DMS79 (cell line): ENCODE measurements at places on chromosomes 4 and X.

- DNase-seq: no peak
Measured at GRCh38 chr4:128379860-128380259, 92.2 kb upstream of the PGRMC2 start.

DNA sequence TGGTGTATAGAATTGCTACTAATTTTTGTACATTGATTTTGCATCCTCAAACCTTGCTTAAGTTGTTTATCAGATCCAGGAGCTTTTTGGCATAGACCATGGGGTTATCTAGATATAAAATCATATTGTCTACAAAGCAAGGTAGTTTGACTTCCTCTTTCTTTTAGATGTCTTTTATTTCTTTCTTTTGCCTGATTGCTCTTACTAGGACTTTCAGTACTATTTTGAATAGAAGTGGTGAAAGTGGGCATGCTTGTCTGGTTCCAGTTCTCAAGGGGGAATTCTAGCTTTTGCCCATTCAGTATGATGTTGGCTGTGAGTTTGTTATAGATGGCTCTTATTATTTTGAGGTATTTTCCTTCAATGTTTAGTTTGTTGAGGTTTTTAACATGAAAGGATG lies 187.9 kb upstream of the LCORL start:
- no peak for DNase-seq

GRCh38 chrX:97167333-97167732 lies 283.6 kb downstream of the RPA4 start:
- no peak for DNase-seq

- no peak for DNase-seq
Measured at GRCh38 chrX:146056511-146057081, 239.0 kb downstream of the SLITRK2 start.

GRCh38 chr4:139331185-139331584 lies 28.9 kb upstream of the NDUFC1 start:
- DNase-seq: no peak

DNA sequence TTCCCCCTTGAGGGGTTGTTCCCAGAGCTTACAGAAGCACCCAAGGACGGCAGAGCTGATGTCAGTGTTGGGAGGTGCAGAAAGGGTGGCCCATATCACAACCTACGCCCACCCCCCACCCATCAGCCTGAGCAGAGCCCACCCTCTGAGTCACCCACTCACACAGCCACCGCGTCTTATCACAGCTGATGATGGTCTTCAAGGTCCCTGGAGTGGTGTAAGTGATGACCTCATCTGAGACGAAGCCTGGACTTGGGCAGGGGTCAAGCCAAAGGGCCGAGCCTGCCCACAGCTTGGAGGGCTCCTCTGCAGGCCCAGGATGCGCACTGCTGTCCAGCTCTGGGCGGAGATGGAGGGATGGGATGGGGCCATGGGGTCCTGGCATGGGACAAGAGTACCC lies 3.0 kb upstream of the HTRA3 start:
- no peak for DNase-seq

- DNase-seq: no peak
Measured at GRCh38 chr4:128663325-128663724, 146.2 kb upstream of the JADE1 start.

DNA sequence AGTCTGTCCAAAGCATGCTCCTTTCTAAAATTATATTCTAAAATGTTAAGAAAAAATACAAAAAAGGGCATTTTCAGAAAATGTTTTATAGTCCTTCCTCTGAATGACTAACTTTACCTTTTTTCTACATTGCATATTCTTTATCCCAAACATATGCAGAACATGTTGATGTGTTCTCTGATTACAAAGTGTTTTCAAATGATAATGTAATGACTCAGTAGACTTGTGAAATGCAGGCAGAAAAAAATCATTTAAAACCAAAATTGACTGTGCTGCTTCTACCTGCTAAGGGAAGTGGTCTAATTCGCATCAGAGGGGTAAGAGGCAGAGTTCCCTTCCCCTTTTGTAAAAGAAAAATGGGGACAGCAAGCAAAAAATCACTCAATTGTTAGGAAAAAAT lies 22.7 kb upstream of the YTHDC1 start:
- no peak for DNase-seq

- DNase-seq: no peak
Measured at GRCh38 chrX:73213734-73214425, 771 bp downstream of the NAP1L2 start.

GRCh38 chr4:67035501-67035900 lies 509.8 kb downstream of the CENPC start:
- no peak for DNase-seq

GRCh38 chrX:10049236-10049635 lies 82.1 kb downstream of the CLDN34 start:
- DNase-seq: no peak

GRCh38 chrX:12142661-12143060 lies 4.4 kb downstream of the FRMPD4 start:
- DNase-seq: no peak

- DNase-seq: no peak
Measured at GRCh38 chr4:118076958-118077766, 42.9 kb downstream of the NDST3 start.

GRCh38 chrX:123736333-123736921 lies 3.6 kb upstream of the THOC2 start:
- no peak for DNase-seq

GRCh38 chr4:53362093-53362492 lies 3.8 kb downstream of the SCFD2 start:
- no peak for DNase-seq

- DNase-seq: no peak
Measured at GRCh38 chrX:44514272-44514671, 28.4 kb downstream of the FUNDC1 start.

- no peak for DNase-seq
Measured at GRCh38 chrX:134562002-134562401, 96.3 kb downstream of the PLAC1 start.

DNA sequence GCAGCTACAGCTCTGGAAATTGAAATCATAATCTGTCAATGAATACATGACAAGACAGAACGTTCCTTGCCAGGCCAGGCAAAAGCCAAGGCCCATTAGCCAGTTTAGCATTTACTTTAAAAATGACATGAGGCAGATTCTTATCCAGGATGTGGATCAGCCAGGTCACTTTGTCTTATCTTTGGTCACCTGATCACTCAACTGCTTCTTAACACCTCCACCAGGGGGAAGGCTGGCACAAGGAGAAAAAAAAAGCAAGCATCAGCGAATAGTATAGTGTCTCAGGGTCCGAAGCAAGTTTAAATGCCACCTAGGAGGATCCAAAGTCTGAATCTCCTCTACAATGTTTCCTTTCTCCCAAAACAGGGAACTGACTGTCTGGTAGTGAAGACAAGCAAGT lies 18.8 kb downstream of the ATP1B4 start:
- no peak for DNase-seq

GRCh38 chrX:151393514-151393913 lies 3.5 kb upstream of the VMA21 start:
- no peak for DNase-seq

GRCh38 chr4:149062997-149063396 lies 620.8 kb upstream of the NR3C2 start:
- no peak for DNase-seq

DNA sequence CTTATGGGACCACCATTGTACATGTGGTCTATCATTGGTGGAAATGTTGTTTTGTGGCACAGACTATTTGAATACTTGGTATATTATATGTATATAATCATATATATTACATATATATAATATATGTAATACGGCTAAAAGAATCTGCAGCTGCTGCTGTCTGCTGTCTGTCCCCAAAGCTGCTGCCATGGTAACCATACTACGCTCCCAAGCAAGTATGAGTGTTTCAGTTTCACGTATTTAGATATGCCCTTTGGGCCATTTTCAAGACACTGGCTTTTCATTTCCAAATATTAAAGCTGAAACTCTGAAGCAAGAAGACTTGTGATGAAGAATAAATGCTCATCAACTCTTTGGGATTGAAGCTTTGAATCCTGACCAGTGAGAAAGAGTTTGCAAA lies 42.0 kb upstream of the ARSJ start:
- DNase-seq: no peak

DNA sequence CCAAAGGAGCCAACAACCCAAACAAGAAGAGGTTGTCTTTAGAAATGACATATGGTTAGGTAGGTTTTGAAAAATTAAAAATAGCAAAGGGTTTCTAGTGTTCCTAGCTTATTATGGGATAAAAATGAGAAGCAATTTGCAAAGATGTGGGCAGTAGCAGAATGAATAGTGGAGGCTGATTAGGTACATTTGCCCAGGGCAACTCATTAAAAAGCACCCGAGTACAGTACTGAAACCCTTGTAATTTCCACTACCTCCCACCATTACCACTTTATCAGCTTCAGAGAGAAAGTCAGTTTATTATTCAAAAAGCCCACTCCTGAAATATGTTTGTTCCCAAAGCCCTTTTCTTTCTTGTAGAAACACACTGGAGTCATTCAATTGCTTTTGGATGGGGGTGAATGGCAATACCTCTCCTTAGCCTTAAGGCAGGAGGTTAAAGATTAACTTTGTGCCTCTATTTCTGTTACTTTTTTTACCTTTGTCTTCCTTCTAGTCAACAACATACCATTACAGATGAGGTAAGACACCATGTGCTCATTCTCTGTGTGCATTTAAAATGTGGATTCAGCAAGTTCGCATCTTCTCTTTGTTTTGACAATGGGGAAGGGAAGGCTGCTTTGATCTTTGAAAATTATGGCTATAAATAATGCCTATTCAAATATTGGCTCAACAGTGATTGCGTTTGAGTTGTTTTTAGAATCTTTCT lies 353.8 kb upstream of the CASK start:
- DNase-seq: no peak

- DNase-seq: no peak
Measured at GRCh38 chr4:154009191-154009590, 220.3 kb upstream of the SFRP2 start.

DNA sequence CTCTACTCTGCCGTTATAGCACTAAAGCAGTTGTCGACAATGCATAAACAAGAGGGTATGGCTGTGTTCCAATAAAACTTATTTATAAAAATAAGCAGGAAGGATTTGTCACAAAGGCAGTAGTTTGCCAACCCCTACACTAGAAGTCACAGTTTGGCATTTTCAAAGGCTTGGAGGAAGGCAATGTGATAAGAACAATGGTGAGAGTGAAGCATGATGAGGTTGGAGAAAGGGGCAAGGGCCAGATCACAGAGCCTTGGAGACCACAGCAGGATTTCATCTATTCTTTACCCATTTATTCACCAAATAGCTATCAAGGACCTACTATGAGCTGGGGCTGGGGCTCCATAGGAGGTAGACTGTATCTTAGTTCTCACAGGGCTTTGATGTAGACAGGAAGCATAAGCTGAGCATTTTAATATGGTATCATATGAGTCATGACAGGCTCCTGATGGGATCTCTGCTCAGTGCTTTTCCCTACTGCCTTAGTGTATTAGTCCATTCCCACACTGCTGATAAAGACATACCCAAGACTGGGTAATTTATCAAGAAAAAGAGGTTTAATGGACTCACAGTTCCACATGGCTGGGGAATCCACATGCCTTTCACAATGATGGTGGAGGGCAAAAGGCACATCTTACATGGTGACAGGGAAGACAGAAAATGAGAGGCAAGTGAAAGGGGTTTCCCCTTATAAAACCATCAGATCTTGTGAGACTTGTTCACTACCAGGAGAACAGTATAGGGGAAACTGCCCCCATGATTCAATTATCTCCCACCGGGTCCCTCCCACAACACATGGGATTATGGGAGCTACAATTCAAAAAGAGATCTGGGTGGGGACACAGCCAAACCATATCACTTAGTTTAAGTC lies 58.9 kb downstream of the PPM1K start:
- no peak for DNase-seq

- DNase-seq: no peak
Measured at GRCh38 chr4:28227764-28228163, 1367.1 kb downstream of the STIM2 start.

- no peak for DNase-seq
Measured at GRCh38 chr4:140719022-140719421, 37.2 kb downstream of the TBC1D9 start.

GRCh38 chrX:19863212-19863856 lies 24.1 kb downstream of the SH3KBP1 start:
- no peak for DNase-seq

- no peak for DNase-seq
Measured at GRCh38 chrX:55867708-55868107, 150.2 kb downstream of the RRAGB start.

DNA sequence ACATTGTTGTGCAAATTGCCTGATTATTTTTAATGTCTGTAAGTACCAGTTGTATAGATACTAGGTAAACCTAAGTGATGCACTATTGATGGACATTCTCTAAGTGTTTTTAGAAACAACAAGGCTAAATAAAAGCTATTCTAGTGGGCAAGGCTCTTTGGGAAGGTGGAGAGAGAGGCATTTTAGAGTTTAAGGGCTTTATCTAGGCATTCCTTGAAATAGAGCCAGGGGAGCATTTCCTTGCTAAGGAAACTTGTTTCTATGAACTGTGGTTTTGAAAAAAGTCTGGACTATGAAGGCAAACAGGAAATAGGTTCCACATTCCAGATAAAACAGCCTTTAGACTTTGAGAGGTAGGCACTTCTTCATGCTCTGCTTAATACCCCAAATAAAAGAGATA lies 23.8 kb downstream of the BMX start:
- peak; percentile 7 for DNase-seq

DNA sequence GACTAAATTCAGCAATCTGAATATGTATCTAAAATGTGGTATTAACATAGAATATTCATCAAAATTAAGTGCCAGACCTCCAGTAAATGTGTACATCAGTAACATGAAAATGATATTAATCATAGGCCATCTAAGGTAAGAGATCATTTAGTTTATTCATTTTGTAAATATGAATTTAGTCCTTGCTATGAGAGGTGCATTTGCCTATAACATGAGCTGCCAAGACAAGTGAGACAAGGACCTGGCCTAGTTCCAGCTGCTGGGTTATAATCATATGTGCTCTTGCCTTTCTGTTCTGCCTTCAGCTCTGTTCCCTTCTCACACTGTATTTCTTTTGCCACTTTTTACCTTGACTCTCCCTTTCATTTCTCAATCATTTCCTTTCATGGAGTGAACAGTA lies 160.0 kb downstream of the STIM2 start:
- no peak for DNase-seq

DNA sequence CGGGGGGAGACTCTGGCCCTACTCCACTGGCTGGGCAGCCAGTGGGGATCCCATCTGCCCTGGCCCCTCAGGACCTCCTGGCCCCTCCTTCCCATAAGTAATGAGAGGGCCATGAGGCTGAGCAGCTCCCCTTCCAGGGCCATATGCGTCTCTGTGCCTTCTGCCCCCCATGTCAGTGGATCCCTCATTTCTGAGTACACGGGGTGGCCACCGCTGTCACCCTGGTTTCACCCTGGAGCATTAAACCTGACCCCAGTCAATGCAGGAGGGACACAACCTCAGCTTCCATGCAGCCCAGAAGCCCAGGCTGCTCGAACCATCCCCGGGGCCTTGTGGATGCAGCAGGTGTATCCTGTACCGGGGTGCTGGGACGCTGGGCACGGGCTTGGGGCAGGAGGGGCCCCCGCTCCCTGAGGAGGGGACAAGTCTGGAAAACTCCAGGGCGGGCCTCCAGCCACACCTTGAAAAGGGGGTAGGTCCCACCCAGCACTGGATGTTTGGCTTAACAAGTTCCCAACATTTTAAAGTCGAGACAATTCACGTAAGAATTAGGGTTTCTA lies 24.2 kb downstream of the ATP5ME start:
- no peak for DNase-seq

GRCh38 chr4:77699731-77700210 lies 94.2 kb downstream of the CXCL13 start:
- DNase-seq: no peak
